Liver (tissue), 10 donors: ENCODE measurements at places on chromosomes 3 and 15. TPM values are rescaled to one million over a fixed set of nuclear protein-coding genes. Genes with fewer than 3 reads are reported as not detected.

BLM gene
- 0.33 TPM for total RNA-seq

CDC25A gene
- 29.6 TPM for total RNA-seq

RAB6B gene
- total RNA-seq = 0.08 TPM

HES1 gene
- total RNA-seq = 5.3 TPM

DALRD3 gene
- total RNA-seq = 7.9 TPM

SH2D7 gene
- total RNA-seq = not detected

DNA sequence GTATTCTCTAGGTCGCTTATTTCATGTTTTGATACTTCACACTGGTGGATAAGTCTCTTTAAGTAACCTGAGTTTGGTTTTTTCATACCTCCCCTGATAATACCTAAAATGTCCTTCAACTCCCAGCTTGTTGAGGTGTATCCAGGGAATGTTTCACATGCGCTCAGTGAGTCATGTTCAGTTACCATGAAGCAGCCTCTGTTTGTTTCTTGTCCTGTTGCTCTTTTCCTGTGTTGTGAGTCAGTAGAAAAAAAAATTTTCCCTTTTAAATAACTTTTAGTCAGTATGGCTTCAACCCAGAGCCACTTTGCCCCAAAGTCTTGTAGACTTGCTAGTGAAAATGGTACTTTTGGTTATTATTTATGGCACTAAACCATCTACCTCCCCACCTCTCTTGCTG lies 278.4 kb upstream of the ZPLD1 start:
- no peaks in the 10 kb centered on the region for H3K27me3 ChIP-seq
- no peak for DNase-seq
- no peak overlapping the region for H3K4me3 ChIP-seq
- no peaks in the 10 kb centered on the region for H3K36me3 ChIP-seq
- no peak overlapping the region for H3K27ac ChIP-seq
- H3K4me1 ChIP-seq = no peaks in the 10 kb centered on the region

- H3K27ac ChIP-seq = no peak overlapping the region
- H3K27me3 ChIP-seq = no peaks in the 10 kb centered on the region
- H3K36me3 ChIP-seq = no peaks in the 10 kb centered on the region
- peaks cover 15% of the 10 kb centered on the region for H3K4me1 ChIP-seq
- no peak overlapping the region for H3K4me3 ChIP-seq
- DNase-seq = no peak
Measured at GRCh38 chr3:195056506-195056905, 214.5 kb downstream of the XXYLT1 start.

- H3K36me3 ChIP-seq = no peaks in the 10 kb centered on the region
- H3K4me3 ChIP-seq = no peak overlapping the region
- H3K4me1 ChIP-seq = no peaks in the 10 kb centered on the region
- H3K27me3 ChIP-seq = no peaks in the 10 kb centered on the region
Measured at GRCh38 chr15:72790302-72790910, 6.8 kb upstream of the ADPGK start.

- H3K4me3 ChIP-seq = no peak overlapping the region
- no peak overlapping the region for H3K27ac ChIP-seq
- no peaks in the 10 kb centered on the region for H3K27me3 ChIP-seq
- DNase-seq = no peak
- no peaks in the 10 kb centered on the region for H3K36me3 ChIP-seq
- H3K4me1 ChIP-seq = peaks cover 2% of the 10 kb centered on the region
Measured at GRCh38 chr15:29857221-29857789, 35.0 kb upstream of the TJP1 start.

DNA sequence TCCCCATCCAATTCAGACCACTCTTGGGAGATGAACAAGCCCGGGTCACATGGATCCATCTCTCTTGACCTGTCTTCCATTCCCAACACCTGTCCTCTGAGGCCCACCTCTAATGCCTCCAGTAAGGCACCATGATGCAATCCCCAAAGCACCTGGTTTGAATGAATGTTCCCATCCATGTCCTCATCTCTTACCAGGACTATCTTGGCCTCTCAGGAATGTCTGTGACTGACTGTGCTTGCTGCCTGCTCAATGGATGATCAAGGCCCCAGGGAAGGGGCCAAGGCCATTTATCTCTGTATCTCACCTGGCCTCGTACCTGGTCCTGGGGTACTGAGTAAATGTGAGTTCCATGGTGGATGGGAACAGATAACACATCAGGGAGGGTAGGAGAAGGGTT lies 49.7 kb downstream of the SLCO2A1 start:
- H3K4me1 ChIP-seq = no peaks in the 10 kb centered on the region
- no peak overlapping the region for H3K4me3 ChIP-seq
- no peak overlapping the region for H3K27ac ChIP-seq
- DNase-seq = no peak
- H3K27me3 ChIP-seq = no peaks in the 10 kb centered on the region

DNA sequence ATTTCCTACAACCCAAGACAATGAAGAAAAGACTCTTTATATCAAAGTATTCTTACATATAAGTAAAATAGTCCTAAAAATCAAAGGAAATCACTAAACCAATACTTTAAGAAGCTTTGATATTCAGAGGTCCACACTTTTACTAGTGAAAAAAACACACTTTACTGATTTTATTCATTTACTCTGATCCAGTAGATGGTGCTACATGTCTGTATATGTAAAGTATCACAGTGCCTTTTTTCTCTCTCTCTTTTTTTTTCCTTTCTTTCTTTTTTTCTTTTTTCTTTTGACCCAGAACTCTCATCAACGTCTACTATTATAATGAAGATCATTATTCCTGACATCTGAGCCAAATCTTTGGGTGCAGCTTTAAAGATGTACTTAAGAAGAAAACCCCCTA lies 10.8 kb upstream of the CCDC39 start:
- no peaks in the 10 kb centered on the region for H3K4me1 ChIP-seq
- no peak overlapping the region for H3K4me3 ChIP-seq
- H3K27me3 ChIP-seq = no peaks in the 10 kb centered on the region
- no peaks in the 10 kb centered on the region for H3K36me3 ChIP-seq
- no peak for DNase-seq
- no peak overlapping the region for H3K27ac ChIP-seq

DNA sequence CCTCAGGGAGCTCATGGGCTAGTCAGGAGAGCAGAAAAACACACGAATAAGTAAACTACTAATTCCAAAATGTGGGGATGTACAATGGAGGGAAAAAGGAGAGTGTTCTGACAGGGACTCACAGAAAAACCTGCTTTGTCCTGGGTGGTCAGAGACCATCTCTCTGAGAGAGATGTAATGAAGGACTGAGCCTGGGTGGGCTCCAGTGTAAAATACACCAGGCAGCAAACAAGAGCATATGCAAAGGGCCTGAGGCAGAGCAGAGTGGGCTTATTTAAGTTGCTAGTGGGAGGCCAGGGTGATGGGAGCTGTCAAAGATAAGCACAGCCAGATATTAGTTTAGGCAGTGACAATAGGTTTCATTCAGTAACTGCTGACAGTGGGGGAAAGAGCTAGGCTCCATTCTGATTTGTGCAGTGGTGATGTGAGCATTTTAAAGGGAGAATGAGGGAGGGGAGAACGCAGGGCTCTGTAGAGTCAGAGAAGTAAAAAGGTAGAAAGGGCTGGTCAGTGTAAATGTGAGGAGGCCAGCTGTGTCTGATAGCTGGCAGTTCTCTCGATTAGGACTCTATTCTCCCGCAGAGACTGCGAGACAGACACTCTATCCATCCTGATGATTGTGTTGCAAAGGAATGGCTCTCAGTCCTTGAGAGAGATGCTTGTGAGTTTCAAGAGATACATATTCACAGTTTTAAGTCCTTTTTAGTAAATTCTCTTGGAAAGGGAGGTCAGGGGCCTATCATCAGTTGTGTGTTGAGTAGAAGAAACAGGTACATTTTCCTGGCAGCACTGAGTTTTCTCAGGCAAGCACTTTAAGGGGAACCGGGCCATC lies 3.5 kb downstream of the TF start:
- H3K4me3 ChIP-seq = peak overlapping the region; percentile 25
- peak overlapping the region; percentile 9 for H3K27ac ChIP-seq
- no peaks in the 10 kb centered on the region for H3K27me3 ChIP-seq
- H3K36me3 ChIP-seq = peaks cover 29% of the 10 kb centered on the region
- peaks cover 55% of the 10 kb centered on the region for H3K4me1 ChIP-seq

- H3K27me3 ChIP-seq = no peaks in the 10 kb centered on the region
- H3K36me3 ChIP-seq = no peaks in the 10 kb centered on the region
- H3K27ac ChIP-seq = no peak overlapping the region
- H3K4me3 ChIP-seq = no peak overlapping the region
Measured at GRCh38 chr3:40597441-40597840, 72.7 kb downstream of the ZNF621 start.
